ENCODE measurements at places on chromosomes 13 and 19.

DNA sequence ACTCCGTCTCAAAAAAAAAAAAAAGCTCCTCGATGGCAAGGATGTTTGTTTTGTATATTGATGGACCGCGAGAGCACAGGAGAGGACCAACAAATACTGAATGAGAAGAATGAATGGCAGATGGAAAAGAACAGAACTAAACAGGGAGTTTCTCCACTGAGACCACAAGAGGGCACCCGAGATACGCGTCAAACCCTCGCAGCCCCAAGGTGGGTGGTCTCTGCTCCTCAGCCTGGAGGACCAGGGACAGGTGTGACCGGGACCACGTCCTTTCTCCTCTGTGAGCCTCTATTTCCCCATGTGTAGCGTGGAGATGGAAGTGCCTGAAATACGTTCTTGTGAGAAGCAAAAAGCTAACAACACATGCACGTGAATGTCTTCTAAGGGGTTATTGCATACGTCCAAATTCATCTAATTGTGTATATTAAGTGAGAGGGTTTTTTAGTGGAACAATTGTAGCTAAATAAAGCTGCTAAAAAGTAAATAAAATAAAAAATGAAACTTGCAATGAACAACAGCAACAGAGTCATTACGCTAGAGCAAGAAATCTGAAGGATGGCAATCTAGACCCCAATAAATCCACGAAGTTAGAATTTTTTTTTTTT is 8.3 kb upstream of the CDC42EP5 start:
- peak; percentile 30 for DNase-seq

DNA sequence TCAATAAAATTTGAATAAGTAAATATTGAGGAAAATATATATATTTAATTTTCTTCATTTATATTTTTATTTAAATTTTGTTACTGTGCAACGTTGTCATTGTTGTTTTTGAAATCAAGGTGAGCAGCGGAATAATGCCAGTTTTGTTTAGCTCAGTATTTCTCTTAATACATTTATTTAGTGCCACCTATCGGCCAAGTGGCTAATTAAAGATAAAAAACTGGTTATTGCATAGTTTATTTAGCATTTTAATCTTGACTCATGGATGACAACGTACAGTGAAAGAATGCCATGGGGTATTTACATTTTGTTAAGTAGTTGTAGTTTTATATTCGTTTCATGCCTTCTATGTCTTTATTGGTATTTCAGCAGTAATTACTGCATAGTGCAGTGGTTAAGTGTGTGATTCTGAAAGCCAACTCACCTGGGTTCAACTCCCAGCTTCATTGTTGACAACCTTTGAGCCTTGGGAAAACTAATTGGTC is 265.9 kb downstream of the MYO16 start:
- DNase-seq: peak; percentile 20

DNA sequence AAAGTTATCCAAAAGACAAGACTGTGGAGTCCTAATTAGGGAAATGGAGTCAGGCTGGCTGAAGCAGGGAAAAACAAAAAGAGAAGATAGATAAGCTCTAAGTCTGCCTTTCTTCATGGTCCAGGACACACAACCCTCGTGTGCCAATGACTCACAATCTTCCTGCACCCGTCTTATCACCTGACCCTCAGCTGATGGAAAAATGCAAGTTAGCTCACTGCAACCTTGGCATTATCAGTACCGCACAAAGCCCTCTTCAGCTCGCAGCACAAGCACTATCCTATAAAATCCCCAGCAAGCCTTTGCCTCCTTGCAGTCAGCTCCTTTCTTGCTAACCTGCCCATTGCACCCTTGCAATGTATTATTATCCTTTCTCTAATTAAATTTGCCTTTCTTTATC is 4.3 kb downstream of the OR7A5 start:
- no peak for DNase-seq

GRCh38 chr13:71149046-71149445 is 718.0 kb downstream of the DACH1 start:
- DNase-seq: no peak

DNA sequence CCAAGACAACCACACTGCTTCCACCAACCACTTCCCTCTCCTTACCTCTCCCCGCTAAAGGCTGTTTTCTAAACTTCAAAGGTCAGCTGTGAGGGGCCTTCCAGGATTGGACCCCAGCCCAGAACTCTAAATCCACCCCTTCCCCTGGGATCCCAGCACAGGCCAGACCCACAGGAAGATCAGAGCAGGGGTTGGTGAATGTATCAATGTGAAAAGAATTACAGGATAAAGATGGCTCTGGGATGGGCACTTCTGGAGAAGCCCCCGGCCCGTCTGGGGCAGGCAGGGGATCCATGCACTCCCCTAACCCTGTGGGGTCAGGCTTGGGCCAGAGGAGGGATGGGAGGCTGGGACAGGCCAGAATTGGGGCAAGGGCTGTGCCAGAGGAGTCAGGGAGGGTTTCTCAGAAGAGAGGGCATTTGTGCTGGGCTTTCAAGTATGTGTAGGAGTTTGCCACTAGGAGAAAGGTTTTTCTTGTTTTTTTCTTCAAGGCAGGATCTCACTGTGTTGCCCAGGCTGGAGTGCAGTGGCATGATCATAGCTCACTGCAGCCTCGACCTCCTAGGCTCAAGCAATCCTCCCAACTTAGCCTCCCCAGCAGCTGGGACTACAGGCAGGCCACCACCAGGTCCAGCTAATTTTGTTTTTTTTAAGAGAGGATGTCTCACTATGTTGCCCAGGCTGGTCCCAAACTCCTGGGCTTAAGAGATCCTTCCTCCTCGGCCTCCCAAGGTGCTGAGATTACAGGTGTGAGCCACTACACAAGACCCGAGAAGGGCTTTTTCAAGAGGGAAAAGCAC is 1.0 kb upstream of the MEF2B start:
- DNase-seq: no peak

- no peak for DNase-seq
Measured at GRCh38 chr13:40452741-40453334, 213.6 kb downstream of the FOXO1 start.

DNA sequence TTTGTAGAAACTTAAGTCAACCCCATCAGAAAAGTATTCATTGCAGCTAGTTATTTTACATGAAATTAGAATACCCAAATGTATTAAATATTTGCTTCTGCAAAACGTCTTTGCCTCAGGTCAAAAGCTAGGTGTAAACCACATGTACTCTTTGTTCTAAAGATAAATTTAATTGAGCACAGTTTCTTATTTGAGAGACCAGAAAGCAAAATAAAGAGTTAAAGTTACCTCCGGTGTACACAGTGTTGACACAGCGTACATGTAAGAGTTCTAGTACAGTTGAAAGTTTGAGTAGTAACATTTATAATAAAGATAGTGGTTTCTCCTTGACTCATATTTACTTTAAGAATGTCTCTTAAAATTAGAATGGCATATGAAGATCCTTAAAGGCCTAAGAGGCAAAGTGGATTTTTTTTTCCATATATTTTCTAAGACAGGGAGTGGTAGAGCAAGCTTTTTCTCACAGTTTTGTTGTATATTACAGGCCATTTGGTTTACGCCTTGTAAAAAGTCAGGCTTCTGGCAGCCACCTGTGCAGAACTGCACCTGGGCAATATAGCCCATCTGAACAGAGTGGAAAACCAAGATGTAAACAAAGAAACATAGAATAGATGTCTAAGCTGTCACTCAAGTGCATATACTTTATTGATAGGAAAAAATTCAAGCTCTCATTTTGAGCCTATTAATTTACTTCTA is 2.9 kb downstream of the LRCH1 start:
- no peak for DNase-seq

GRCh38 chr19:54662730-54663129 is at the start of gene LILRB4:
Gene LILRB4 (plus strand): TSS chr19:54662985. CDS start chr19:54663034, 49 bp downstream.
- DNase-seq: no peak

DNA sequence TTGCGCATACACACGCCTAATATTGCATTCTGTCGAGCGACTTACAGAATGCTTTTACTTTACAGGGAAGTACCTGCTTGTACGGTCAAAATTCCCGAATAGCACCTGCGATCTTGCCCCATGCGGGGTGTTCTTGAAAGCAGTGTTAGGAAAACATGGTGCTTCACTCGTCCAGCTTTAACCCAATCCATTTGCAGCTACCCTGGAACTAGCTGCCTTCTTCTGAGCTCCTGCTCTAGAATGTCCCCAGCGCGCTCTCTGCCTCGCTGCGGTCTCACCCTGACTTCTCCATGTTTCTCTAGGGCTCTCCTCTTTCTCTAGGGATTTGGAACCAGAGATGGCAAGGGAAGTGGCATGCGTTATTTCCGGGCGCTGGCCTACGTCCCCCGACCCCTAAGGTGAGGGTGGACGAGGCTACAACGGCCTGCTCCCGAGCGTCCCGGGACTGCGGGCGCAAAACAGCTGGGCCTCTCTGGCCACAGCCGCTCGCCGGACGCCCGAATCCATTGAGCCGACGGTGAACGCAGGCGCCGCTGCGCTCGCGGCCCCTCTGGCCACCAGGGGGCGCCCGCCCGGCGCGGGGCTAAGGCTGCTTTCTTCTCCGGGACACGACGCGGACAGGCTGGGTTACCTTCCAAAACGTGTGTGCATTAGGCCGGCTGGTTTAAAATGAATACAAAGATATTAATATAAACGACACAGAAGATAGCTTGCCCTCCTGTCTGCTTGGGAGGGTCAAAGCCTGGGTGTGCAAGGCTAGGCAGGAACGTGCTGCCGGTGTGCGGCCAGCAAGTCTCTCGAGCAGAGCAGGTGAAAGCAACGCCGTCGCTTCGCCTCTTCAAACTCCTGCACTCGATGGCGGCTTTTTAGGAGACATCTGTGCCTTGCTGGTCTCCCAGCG is 1.8 kb upstream of the SPRY2 start:
- peak; percentile 60 for DNase-seq

GRCh38 chr19:58575183-58576041 is 2.3 kb upstream of the MZF1 start:
- DNase-seq: peak; percentile 90

- DNase-seq: no peak
Measured at GRCh38 chr19:15779756-15780476, 7.5 kb upstream of the OR10H5 start.

DNA sequence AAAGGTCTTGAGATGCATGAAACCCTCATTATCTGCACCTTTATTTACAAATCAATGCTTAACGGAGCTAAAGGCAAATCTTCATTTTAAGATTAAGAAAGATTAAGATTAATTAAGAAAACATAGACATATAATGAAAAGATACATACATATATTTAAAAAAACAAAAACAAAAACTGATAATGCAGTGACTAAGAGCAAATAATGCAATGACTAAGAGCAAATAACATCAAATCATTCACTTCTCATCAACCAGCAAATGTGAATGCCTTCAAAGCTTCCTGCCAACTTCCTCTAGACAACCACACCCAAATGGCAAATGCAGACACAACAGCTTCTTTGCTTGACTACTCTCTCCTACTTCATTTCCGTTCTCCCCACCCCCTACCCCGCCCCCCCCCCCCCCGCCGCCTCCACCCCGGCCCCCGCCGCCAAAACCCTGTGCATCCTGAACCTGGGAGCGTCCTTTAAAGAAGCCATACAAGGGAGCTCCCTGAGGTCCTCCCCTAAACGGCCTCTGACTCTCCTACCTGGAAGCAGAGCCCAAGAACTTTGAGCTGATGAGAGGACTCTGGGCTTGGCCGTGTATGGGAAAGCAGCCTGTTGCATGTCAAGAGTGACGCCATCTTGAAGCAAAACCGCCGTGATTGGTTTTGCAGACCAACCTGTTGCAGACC is 24.5 kb downstream of the TEX101 start:
- DNase-seq: peak; percentile 61

- DNase-seq: no peak
Measured at GRCh38 chr13:43933378-43933777, 53.7 kb downstream of the LACC1 start.

DNA sequence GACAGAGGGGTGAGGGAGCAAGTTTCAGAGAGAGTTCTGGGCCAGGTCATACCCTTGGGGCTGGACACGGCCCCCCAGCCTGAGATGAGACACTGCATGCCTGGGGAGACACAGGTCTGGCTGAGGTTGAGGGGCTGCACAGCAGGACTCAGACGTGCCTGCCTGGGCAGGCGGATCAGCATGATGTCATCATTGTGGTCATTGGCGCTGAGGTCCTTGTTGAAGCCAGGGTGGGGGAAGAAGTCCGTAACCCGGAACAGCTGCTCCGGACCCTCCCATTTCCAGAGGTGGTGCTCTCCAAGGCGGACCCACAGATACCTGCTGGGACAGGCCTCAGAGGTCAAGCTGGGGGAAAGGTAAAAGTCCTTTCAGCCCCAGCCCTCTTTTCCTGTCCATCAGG is 5.0 kb upstream of the KLK8 start:
- DNase-seq: no peak

- DNase-seq: no peak
Measured at GRCh38 chr13:111486801-111487200, 166.4 kb downstream of the TEX29 start.

- DNase-seq: peak; percentile 95
Measured at GRCh38 chr19:46786236-46787039, 2.0 kb downstream of the SLC1A5 start.

DNA sequence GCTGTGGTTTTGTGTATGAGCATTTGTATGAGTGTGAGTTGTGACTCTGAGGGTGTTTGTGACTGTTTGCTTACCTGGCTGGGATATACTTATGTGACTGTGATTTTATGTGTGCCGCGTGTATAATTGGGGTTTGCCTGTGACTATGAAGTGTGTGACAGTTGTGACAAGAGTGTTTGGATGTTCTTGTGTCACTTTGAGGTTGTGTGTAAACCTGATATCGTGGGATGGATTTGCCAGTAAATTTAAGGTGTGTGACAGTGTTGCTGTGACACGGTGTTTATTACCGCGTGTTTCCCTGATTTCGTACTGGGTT is 442 bp downstream of the ZNF420 start:
- DNase-seq: no peak

DNA sequence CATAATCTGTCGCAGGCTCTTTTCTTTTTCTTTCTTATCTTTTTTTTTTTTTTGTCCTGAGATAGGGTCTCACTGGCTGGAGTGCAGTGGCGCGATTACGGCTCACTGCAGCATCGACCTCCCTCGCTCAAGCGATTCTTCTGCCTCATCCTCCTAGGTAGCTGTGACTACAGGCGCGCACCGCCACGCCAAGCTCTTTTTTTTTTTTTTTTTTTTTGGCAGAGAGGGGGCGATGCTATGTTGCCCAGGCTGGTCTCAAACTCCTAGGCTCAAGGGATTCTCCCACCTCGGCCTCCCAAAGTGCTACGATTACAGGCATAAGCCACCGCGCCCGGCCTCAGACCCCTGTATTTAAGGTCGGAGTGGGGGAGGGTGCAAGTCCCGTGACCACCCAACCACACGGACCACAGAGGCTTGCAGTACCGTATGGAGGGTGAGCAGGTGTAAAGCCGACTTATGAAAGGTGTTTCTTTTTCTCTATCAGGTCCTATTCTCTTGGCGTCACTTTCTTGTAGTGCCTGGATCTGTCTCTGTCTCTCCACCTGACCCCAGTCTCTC is 2.0 kb downstream of the PHLDB3 start:
- DNase-seq: no peak

DNA sequence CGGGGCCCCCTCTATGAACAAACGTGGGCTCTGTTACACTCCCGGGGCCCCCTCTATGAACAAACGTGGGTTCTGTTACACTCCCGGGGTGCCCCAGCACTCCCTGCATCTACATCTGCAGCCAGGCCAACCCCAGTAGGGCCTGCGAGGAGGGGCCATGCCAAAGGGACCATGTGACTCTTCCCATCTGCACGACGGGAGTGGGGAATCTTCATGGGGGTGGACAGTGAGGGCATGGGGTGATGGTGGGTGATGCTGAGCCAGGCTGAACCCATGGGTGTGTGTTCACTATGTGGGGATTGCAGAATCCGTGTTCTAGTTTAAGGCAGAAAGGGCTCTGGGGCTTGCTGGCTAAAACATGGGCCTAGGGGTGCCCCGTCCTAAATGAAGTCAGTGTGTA is 69.9 kb upstream of the ARHGEF7 start:
- DNase-seq: no peak

- no peak for DNase-seq
Measured at GRCh38 chr19:29952646-29953045, 10.6 kb downstream of the URI1 start.

- DNase-seq: no peak
Measured at GRCh38 chr13:84973661-84974060, 825.6 kb downstream of the SLITRK6 start.
